NCI-H446 treated with DMSO at 0.1 percent for 48 hours (cell line): ENCODE measurements at places on chromosomes 2 and 18.

DNA sequence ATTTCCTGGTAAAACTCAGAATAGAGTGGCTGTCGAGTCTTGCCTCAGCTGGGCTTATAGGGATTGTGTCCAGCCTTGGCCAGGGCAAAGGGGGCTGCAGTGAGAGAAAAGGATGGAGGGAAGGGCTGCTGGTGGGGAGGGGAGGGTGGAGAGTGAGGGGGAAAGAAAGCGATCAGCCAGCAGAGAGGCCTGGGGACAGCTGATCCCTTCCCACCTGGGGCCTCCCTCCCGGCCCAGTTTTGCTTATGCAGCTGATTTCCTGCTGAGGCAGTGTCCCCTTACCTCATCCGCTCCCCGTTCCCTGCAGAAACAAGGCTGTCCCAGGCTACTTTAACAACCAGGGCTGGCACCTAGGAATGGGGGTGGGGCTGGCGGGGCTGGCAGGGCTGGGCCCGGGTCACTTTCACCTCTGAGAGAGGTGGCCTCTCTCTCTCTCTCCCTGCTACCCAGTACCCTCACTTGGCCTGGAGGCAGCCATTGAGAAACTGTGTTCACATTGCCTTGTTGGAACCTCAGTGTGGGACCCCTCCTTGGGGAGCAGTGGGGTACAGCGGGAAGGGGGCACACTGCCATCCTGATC is 12.2 kb upstream of the GMPPA start:
- DNase-seq, result no peak

- DNase-seq, result no peak
Observed at GRCh38 chr2:17894556-17894955, 16.1 kb downstream of the KCNS3 start.

DNA sequence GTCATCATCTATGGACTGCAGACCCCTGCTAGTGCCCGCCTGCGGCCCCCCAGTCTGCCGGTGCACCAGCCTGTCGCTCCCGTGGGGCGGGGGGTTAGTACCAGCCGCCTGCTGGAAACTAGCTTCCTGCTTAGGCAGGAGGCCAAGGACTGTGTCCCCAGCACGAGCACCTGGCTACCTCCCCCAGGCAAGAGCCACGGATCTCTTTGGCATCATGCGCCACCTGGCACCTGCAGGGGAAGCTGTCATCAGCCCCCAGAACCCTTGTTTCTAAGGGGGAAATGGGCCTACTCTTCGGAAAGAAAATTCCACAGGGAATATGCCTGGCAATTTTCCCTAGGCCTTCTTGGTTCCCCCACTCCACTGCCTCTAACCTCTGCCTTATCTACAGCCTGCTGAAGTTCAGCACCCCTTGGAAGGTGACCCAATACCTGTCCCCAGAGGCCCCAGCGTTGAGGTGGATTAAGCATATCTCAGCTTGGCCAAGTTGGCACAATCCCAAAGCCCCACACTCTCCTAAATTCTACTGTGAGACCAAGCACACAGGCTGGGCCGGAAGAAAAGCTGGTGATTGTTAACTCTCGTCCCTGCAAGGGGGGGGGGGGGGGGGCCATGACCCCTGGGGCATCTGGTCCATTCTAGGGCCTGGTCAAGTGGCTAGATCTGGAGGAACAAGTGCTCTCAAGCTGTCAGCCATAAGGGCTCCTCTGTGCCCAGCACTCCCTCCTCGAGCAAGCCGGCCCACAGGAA is 62.0 kb upstream of the POMC start:
- DNase-seq, result no peak

GRCh38 chr2:210558708-210559107 is 2.3 kb downstream of the CPS1 start:
- DNase-seq, result no peak

- no peak for DNase-seq
Observed at GRCh38 chr18:79979843-79980242, 8.5 kb downstream of the TXNL4A start.

- no peak for DNase-seq
Observed at GRCh38 chr18:35458677-35459441, 38.9 kb downstream of the INO80C start.
